ENCODE measurements at places on chromosomes 4 and X. TPM values are rescaled to one million over a fixed set of nuclear protein-coding genes. Genes with fewer than 3 reads are reported as not detected.

The GRID2 gene
- 81.9 TPM for total RNA-seq

The MAGEC1 gene
- total RNA-seq = not detected

- H3K4me1 ChIP-seq = no peaks in the 10 kb centered on the region
- no peak overlapping the region for H3K4me3 ChIP-seq
- no peak overlapping the region for H3K27ac ChIP-seq
- no peak for DNase-seq
Measured at GRCh38 chr4:109890076-109890475, 22.6 kb upstream of the EGF start.

The KCNE5 gene
- total RNA-seq = 3.1 TPM

- no peaks in the 10 kb centered on the region for H3K4me1 ChIP-seq
- no peak overlapping the region for H3K27ac ChIP-seq
- H3K36me3 ChIP-seq = no peaks in the 10 kb centered on the region
- DNase-seq = no peak
- no peak overlapping the region for H3K4me3 ChIP-seq
Measured at GRCh38 chrX:41705680-41706374, 17.1 kb downstream of the GPR34 start.

The OTC gene
- total RNA-seq = not detected

The MMRN1 gene
- total RNA-seq = not detected

DNA sequence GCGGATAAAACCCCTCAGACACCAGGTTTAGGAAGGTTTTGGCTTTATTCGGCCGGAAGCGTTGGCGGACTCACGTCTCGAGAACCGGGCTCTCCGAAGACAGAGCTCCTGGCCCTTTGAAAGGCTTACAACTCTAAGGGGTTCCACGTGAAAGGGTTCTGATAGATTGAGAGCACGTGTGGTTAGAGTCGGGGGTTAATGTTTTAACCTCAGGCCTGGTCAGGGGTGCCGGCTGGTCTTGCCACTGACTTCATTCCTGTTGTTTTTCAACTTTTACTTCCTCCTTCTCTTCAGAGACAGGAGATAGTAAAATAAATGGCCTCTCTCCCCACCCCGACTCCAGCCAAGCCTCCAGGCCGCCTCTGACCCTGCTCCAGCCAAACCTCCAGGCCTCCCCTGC, 4.7 kb upstream of the ASMT start:
- no peaks in the 10 kb centered on the region for H3K36me3 ChIP-seq
- no peak overlapping the region for H3K27ac ChIP-seq
- H3K4me1 ChIP-seq = 0 out of 2 replicates have a peak, but pooled peaks cover 2% of the 10 kb centered on the region
- DNase-seq = no peak

The RBM47 gene
- 78.9 TPM for total RNA-seq

The HTN1 gene
- total RNA-seq = not detected

The CLDN22 gene
- total RNA-seq = not detected

The CFAP99 gene
- not detected for total RNA-seq

The GJB1 gene
- total RNA-seq = not detected

DNA sequence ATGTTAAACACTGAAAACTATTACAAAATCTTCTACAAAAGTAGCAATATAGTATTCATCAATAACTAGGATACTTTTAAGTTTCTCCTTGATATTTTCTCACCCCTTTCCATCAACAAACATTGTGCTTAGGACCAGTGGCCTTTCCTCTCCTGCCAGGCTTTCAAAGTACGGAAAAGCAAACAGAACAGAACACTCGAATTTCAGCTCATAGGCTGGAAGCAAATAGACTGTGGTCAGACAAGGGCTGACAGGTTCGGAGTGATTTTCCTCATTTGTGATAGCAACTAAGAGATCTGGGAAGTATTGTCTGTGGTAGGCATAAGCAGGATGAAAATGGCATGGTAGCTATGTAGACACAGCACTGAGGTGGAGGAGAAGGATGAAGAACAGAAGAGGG, 68.6 kb upstream of the SORBS2 start:
- no peak overlapping the region for H3K4me3 ChIP-seq
- H3K27ac ChIP-seq = no peak overlapping the region
- H3K4me1 ChIP-seq = no peaks in the 10 kb centered on the region
- DNase-seq = no peak

DNA sequence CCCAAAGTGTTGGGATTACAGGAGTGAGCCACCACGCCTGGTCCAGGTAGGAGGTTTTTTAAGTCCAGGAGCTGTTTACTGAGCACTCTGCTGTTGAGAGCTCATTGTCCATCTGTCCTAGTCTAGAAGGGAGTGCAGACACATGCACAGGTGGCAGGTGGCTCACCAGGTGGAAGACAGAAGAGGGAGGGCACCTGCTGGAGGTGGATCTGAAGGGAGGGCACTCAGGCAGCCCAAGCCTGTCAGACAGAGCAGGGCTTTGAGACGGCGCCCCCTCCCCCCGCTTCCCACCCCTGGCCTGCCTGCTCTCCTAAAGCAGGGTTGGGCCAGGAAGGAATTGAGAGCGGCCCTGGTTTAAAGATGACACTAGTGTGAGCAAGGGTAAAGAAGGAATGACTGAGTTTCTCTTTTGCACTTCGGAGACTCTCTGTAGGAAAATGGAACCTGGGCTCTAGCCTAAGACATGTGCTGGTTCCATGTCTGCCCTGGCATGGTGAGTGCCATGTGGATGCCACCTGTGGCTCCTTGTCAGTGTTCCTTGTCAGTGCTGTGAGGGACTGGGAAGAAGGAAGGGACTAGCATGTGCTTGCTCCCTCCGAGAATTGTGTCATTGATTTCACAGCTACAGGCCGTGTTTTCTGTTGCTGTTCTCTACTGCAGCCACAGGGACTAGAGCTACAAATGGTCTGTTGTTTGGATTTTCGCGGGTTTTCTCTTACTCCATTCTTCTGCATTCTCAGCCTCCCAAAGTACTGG, 108.6 kb downstream of the TNIP2 start:
- peaks cover 13% of the 10 kb centered on the region for H3K36me3 ChIP-seq
- no peak for DNase-seq
- no peaks in the 10 kb centered on the region for H3K4me1 ChIP-seq
- H3K4me3 ChIP-seq = no peak overlapping the region
- no peak overlapping the region for H3K27ac ChIP-seq

DNA sequence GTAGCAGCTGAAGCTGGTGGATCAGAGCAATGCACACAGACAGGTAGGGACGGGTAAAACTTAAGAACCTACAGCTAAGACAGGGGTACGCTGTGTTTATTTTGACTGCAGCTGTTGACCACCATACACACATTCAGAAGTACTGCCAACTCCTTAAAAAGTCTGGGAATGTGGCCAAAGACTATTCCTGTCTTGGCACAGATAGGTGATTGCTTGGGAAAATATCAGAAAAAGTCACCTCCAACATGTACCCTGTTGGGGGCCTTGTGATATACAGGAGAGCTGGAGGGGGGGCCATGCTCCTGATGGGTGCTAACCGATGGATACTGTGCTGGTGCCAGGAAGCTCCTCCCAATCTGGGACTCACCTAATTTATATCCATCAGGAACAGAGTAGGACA, 121.2 kb downstream of the VCX2 start:
- DNase-seq = no peak
- H3K4me1 ChIP-seq = no peaks in the 10 kb centered on the region
- no peaks in the 10 kb centered on the region for H3K36me3 ChIP-seq

DNA sequence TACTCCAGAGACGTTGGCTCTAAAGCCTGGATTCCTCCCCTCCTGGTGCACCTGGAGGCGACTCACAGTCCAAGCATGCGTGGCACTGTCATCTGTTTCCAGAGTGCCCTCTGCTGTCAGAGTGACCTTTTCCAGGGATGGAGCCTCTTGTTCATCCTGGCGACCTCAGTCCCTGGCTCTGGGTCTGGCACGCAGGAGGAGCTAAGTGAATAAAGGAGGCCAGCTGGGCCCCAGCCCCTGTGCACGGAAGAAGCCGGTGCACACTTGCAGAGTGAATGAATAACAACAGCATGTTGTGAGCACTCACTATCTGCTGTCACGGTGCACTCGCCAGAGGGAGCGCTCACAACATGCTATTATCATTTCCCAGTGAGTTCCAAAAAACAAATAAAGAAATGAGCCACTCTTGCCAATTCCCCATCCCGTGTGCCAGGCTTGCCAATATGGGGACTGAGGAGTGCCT, 27.8 kb upstream of the PSAPL1 start:
- H3K36me3 ChIP-seq = no peaks in the 10 kb centered on the region
- no peaks in the 10 kb centered on the region for H3K4me1 ChIP-seq
- no peak overlapping the region for H3K4me3 ChIP-seq
- DNase-seq = peak; percentile 19

The MAGEA2 gene
- total RNA-seq = not detected

DNA sequence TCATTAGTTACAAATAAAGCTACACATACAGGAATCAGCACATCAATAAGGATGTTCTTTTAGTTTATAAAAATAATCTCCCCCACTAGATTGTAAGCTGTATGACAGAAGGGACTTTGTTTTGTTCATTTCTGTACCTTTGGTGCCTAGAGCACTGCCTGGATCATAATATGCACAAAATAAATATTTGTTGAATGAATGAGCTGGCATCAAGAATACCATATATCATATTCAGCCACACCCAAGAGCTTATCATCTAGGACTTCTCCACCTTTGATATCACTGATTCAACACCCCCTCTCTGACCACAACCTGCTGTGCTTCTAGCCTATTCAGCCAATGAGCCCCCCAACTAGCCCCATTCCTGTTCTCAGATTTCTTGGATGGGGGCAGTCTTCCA, 10.6 kb downstream of the SYTL4 start:
- H3K27ac ChIP-seq = no peak overlapping the region
- no peaks in the 10 kb centered on the region for H3K27me3 ChIP-seq
- no peak for DNase-seq
- no peaks in the 10 kb centered on the region for H3K36me3 ChIP-seq
- no peaks in the 10 kb centered on the region for H3K4me1 ChIP-seq

- no peaks in the 10 kb centered on the region for H3K36me3 ChIP-seq
- H3K27me3 ChIP-seq = no peaks in the 10 kb centered on the region
- H3K4me1 ChIP-seq = peaks cover 18% of the 10 kb centered on the region
- peak overlapping the region; percentile 64 for H3K27ac ChIP-seq
Measured at GRCh38 chr4:138975225-138975624, 40.4 kb upstream of the NOCT start.

DNA sequence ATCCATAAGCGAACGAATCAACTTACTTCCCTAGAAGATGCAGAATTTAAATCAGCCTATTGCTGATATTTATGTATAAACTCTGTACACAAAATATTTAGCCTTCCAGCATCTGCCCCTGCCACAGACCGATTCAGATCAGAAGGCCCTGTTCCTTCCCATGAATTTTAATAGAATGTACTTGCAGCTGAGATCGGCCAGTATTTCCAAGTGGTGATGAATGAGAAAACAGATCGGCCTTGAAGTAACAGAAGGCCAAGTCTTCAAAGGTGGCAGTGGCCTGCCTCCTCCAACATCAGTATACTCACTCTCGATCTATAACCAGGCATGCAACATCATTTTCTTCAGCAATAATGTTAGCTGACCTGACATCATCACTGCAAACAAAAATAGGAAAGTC, 66.4 kb downstream of the PRKG2 start:
- no peak for DNase-seq
- H3K27me3 ChIP-seq = no peaks in the 10 kb centered on the region
- H3K36me3 ChIP-seq = no peaks in the 10 kb centered on the region
- H3K27ac ChIP-seq = no peak overlapping the region

DNA sequence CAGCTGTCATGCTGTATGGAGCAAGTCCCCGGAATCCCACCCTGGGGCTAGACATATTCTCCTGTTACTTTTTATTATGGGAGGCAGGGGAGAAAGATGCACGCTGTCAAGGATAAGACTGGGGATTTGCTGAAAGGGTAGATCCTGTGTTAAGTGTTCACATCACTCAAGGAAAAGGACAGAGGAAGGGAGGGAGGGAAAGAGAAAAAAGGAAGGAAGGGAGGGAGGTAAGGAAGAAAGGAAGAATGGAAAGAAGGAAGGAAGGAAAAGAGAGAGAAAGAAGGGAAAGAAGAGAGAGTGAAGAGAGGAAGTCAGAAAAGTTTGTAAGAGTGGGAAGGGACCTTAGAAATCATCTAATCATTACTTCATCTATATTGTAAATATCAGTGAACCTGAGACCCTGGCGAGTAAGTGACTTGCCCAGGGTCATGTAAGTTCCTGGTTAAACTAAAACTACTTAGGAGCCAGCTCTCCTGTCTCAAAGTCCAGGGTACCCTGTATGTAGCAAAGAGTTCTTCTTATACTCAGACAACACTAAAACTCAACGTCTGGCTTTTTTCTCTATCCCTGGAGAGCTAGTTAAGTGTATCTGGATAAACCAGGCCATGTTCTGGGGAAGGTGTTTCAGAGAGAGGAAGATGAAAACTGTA, 47.2 kb upstream of the MSX1 start:
- no peaks in the 10 kb centered on the region for H3K27me3 ChIP-seq
- no peak overlapping the region for H3K27ac ChIP-seq
- H3K4me1 ChIP-seq = no peaks in the 10 kb centered on the region
- no peak overlapping the region for H3K4me3 ChIP-seq
- DNase-seq = no peak
- H3K36me3 ChIP-seq = no peaks in the 10 kb centered on the region

GRCh38 chr4:53890461-53890860, 173.9 kb downstream of the CHIC2 start:
- H3K27ac ChIP-seq = no peak overlapping the region
- no peaks in the 10 kb centered on the region for H3K36me3 ChIP-seq
- no peak for DNase-seq

GRCh38 chrX:102008901-102009300, 77.1 kb upstream of the ZMAT1 start:
- no peaks in the 10 kb centered on the region for H3K4me1 ChIP-seq
- H3K4me3 ChIP-seq = no peak overlapping the region
- no peaks in the 10 kb centered on the region for H3K36me3 ChIP-seq

The SPANXA1 gene
- not detected for total RNA-seq

DNA sequence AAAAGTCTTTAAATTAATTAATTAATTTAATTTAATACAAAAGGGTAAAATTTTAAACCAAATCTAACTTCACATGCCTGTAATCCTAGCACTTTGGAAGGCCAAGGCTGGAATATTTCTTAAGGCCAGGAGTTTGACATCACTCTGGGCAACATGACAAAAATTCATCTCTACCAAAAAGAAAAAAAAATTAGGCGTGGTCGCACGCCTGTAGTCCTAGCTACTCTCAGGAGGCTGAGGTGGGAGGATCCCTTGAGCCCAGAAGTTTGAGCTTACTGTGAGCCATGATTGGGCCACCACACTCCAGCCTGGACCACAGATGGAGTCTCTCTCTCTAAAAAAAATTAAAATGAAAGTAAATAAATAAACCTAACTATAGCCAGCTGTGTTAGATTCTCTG, 39.2 kb upstream of the ANTXR2 start:
- DNase-seq = no peak
- H3K27ac ChIP-seq = no peak overlapping the region
- H3K4me1 ChIP-seq = no peaks in the 10 kb centered on the region
- no peak overlapping the region for H3K4me3 ChIP-seq
- no peaks in the 10 kb centered on the region for H3K36me3 ChIP-seq

The C4orf36 gene
- 1.5 TPM for total RNA-seq

The AFF1 gene
- 85.5 TPM for total RNA-seq

DNA sequence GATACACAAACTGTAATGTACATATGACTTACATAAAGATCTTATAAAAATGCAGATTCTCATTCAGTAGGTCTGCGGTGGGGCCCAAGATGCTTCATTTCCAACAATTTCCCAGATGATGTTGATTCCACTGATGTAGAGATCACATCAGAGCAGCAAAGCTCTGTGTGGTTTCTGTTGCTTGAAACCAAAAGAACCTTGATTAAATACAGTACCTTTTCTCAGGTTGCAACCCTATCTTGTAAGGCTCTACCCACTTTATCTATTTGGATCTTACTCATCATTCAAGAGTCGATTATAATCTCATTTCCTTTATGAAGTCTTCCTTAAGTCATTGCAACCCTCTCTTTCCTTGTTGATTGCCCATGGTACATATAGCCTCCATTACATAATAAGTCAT, 816.8 kb downstream of the RPA4 start:
- H3K4me1 ChIP-seq = no peaks in the 10 kb centered on the region
- no peak for DNase-seq
- H3K36me3 ChIP-seq = no peaks in the 10 kb centered on the region
- H3K4me3 ChIP-seq = no peak overlapping the region
- no peak overlapping the region for H3K27ac ChIP-seq

The ARMCX4 gene
- total RNA-seq = 15.4 TPM
